Fibroblast of pulmonary artery (primary cell): ENCODE measurements at places on chromosomes 6 and 20.

DNA sequence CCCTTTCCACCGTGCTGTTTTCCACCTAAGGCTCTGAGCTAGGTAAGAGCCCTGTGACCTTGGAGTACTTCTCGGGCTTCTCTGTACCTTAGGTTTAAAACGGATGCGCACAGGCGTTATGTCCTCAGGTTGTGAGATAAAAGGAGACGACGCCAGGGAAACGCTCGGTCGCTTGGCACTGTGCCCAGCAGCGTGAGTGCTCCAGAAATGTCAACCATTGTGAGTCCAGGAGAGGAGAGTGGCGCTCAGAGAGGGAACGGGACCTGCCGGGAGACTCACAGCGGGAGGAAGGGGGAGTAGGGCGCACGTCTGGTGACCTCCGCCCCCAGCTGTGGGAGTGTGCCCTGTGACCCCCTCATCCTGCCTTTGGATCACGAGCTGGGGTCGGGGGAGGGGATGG, 33.8 kb upstream of the SCRT2 start:
- DNase-seq, result peak; percentile 10

DNA sequence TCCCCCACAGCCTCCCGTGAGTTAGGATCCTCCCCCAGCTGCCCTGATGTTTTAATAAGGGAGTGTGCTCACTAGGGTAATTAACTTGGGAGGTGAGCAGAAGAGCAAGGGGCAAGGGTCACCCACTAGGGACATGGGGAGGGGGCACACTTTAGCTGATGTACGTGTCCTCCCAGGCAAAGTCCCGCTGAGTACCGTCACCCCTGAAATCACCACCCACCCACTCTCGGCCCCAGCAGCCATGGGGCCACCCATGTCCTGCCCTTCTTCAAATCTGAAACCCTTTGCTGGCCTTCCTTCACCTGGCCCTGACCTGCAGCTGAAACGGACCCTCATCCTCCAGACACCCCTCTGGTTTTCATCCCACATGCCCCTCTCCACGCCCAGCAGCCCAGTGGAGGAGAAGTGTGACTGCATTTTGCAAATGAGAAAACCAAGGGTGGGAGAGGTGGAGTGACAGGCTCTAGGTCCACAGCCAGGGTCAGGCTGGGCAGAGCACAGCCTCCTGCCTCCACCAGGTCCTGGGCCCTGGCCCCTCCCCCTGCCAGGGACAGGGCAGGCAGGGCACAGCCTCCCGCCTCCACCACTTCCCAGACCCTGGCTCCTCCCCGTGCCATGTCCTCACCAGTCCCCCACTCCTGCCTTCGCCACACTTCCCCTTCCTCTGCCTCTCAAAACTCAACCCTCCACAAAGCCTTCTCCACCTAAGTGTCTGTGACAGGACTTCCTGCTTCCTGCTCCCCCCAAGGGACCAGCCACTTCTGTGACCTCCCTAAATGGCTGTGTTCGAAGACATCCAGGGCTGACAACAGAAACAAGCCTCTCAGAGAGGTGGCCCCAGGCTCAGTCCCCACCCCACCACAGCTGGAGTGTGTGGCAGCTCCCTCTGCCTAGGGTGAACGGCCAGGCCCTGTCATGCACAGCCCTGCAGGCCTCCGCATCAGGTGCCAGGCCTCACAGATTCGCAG, 15.1 kb downstream of the ACSS1 start:
- DNase-seq, result no peak

- DNase-seq, result peak; percentile 50
Measured at GRCh38 chr20:63574156-63574828, at the start of gene HELZ2. HELZ2 (minus strand) TSS chr20:63574239; CDS start chr20:63572385, 1,854 bp downstream.

GRCh38 chr20:4171538-4172116, 156.3 kb upstream of the RNF24 start:
- no peak for DNase-seq

GRCh38 chr20:9916761-9917160, 77.9 kb upstream of the PAK5 start:
- no peak for DNase-seq

DNA sequence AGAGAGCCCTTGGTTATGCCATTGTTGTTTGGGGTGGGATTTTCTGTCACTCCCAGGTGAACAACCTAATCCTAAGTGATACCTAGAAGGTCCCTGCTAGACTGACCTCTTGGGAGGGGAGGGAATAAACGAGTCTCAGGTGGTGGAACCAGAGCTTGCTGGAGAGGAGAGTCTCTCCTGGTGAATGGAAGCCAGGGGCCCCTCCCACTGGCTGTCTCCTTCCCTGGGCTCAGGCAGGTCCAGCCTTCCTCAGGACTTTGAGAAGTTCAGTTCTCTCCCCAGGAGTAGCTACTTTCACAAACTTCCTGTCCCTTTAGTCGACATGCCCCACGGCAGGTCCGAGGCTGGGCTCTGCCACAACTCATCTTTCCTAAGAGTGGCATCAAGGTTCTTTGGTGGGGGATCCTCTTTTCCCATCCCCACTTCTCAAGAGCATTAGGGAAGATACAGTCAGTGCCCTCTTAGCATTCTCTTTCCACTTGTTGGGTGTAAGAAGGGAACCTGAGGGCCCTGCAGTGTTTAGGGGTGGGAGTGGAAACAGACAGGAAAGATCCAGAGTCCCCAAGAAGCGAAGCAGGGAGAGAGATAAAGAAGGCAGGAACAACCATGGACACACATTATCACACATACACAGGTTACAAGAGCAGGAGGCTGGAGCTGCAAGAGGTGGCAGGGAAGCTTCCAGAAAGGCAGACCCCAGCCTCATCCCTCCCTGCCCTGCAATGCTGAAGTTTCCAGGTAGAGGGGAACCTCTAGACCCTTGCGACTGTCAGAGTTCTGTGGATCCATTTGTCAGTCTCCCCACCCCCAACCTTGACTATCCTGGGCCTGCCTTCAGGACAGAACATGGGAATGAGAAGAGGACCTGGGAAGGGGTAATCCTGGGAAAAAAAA, 900 bp upstream of the GLP1R start:
- DNase-seq, result no peak

- no peak for DNase-seq
Measured at GRCh38 chr6:7910298-7910653, 312 bp downstream of the TXNDC5 start.

- no peak for DNase-seq
Measured at GRCh38 chr20:38834868-38835267, 29.4 kb downstream of the PPP1R16B start.

GRCh38 chr20:14197097-14197496, 140.3 kb downstream of the FLRT3 start:
- peak; percentile 42 for DNase-seq

DNA sequence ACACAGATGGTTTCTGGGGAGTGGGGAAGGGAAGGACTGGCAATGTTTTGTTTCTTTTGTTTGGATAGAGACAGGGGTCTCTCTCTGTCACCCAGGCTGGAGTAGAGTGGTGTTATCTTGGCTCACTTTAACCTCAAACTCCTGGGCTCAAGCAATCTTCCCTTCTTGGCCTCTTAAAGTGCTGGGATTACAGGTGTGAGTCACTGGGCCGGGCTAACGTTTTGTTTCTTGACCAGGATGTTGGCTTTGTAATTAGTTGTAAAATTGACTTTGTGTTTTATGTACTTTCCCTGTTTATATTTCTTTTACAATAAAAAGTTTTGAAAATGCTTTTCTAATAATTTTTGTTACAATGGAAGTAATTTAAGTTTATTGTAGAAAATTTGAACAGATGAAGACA, 10.9 kb downstream of the SPATS1 start:
- no peak for DNase-seq

DNA sequence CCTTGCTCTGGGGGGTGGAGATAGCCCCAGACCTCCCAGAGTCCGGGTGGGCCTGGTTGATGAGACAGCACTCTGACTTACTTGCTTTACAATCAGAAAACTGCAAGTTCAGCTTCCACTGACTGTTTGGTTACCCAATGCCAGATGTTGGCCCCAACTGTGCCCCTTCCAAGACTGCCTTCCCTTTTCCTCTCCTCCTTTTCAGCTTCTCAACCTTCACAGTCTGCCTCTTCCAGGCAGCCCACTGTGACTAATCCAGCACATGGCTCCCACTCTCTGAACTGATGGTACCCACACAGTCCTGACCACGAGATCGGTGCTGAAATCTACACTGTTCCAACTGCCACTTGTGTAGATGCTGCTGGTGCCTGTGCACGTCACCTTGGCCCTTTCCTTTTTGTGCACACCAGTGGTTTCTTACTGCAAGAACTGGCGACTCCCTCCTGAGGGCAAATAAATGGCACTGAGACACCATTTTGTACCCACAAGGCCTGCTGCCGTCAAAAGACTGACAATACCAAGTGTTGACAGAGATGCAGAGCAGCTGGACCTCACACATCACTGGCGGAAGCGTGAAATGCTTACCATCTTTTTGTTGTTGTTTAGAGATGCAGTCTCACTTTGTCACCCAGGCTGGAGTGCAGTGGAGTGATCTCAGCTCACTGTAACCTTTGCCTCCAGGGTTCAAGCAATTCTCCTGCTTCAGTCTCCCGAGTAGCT, 1.8 kb upstream of the ARFGAP1 start:
- no peak for DNase-seq

DNA sequence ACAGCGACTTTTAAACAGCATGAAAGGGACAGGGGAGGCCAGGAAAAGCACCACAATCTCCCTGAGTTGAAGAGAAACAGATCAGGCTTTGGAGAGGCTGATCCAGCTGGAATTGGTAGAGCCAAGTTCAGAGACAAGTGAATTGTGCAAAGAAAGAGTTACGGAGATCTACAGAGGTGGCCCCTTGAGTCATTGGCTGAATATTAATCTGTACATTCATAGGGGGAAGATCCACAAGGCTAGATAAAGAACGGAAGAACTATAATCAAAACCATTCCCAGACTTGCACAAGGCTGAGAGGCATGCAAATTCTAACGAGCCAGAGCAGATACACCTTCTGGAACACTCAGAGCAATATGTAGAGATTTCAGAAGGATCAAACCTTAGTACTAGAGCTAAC, 14.2 kb upstream of the FOXQ1 start:
- DNase-seq, result no peak

DNA sequence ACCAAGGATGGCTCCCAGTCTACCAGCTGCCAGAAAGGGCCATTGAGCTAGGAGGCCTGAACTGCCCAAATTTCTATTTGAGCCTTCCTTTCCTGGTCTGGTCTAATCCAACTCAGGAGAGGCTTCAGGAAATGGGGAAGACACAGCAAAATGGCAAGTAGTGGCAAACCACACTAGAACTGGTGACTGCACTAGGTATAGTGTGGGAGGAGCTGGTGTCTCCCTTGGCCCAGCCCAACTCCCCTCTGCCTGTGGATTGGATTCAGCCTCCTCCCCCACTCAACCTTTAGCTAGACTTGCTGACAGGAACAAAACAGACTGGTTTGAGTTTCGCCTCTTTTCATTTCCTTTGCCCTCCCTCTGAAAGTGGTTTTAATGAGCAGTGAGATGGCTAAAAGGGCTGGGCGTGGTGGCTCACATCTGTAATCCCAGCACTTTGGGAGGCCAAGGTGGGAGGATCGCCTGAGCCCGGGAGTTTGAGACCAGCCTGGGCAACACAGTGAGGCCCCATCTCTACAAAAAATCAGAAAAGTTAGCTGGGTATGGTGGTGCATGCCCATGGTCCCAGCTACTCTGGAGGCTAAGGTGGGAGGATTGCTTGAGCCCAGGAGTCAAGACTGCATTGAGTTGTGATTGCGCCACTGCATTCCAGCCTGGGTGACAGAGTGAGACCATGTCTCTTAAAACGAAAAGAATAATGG, 17.5 kb downstream of the MRPS18A start:
- peak; percentile 35 for DNase-seq

DNA sequence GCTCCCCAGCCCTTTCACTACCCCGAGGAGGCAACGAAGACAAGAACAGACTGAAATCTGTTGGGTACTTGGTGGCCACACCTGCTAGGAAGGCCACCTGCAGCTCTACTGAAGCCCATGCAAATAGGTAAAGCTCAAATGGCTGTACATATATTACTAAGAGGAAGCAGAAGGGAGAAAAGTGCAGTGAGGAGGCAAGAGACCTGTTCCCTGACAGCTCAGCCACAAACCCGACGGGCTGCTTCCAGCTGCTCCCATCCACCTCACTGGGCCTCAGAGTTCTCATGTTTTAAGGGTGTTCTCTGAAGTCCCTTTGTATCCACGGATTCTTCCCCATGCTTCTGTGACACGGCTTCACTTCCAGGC, 24.6 kb downstream of the TRAM2 start:
- DNase-seq, result no peak

GRCh38 chr6:161067749-161068148, 76.2 kb downstream of the MAP3K4 start:
- no peak for DNase-seq

- no peak for DNase-seq
Measured at GRCh38 chr20:25398376-25399036, 7.9 kb upstream of the ABHD12 start.

DNA sequence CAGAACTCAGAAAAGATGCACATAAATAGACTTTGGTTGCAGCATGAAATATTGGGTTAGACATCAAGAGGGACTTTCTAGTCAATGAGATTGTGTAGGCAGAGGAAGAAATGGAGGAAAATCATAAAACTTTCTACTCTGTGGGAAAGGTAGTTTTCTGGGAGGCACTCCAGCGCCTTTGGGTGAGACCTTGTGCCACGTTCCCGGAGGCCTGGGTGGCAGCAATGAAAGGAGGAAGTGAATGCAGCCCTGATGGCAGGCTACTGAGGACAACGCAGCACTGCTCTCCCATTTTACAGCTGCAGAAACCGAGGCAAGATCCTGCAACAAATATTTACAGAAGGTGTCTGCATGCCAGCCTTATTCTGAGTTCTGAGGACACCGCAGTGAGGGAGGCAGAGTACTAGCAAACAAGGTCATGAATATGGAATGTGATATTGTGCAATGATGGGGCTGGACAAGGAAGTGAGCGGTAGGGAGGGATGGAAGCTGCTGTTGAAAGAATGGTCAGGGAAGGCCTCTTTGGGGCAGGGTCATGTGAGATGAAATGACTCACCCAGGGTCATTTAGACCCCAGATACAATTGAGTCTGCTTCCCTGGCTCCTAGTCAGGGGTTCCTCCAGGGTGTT, 159.1 kb downstream of the TFAP2C start:
- peak; percentile 99 for DNase-seq

DNA sequence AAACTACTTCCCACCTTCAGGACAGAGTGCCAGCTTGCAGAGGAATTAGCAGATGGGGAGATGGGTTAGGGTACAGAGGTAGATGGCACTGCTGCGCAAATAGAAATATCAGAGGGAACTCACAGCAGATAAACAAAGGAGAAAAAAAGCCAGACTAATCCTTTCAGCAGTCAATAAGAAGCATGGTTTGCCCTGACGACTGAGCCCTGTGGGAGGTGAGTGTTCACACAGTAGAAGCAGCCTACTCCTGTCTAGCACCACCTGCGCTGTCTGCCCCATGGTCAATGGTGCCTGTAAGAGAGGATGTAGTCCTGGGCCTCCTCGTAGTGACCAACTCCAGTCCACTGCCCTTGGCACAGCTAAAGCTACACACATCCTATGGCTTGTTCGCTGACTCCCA, 174.1 kb downstream of the IBTK start:
- DNase-seq, result no peak

DNA sequence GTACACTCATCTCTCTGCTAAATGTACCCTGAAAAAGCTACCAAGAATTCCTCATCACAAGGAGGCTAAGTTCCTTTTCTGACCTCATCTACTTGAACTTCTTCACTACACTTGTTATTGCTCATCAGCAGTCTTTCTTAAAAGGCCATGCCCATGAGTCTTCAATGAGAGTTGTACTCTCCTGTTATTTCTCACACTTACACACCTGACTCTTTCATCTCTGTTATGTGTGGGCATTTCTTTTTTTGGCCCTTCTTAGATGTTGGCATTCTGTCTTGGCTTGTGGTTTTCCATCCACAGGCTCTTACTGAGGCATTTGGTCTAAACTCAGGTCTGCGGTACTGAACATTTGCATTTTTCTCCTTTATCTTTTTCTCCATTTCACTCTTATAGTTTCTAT, 10.7 kb upstream of the SLC17A1 start:
- no peak for DNase-seq

GRCh38 chr6:56521976-56522375, 120.7 kb downstream of the DST start:
- DNase-seq, result no peak

- DNase-seq, result no peak
Measured at GRCh38 chr6:39214120-39214813, 15.0 kb downstream of the KCNK5 start.
